ENCODE measurements at places on chromosomes 4 and X.

DNA sequence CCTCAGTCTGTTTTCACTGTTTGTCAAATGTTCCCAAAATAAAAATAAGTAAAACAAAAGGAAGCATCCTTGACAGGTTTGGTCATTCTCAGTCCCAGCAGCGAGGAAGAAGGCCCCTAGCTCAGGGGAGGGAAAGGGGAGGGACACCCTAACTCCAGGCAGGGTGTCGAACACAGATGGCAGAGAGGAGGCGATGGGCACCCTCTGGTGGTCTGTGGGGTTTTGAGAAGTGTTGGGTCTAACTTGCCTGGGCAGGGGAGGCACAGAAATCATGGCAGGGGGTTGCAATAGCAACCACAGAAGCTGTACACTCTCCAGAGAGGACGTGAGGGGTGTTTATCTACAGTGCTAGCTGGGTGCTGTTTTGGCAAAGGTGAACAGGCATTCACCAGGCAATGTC, 229.8 kb upstream of the SFRP2 start:
- no peak for DNase-seq

- DNase-seq = no peak
These were observed 104.0 kb downstream of the NEUROG2 start for GRCh38 chr4:112411781-112412550.

GRCh38 chr4:185229021-185229818, 19.8 kb downstream of the SNX25 start:
- no peak for DNase-seq

GRCh38 chr4:101211146-101211553, 136.2 kb downstream of the PPP3CA start:
- DNase-seq = no peak

DNA sequence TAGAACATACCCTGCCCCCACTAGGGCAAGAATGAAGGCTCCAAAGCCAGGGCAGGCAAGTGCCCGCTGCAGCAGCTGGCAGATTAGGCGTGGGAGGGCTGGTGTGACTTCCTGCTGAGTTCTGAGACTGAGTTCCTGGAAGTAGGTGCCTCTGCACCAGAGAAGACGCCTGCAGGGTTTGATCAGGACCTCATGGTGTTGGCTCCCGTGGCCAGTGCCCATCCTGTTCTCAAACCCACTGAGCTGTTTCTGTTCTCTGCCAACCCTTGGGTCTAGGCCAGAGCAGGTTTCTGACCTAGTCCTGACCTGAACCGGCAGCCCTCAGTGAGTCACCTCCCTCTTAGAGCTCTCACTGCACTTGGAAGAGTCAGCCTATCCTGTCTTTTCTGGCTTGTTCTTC, 220.7 kb downstream of the HS6ST2 start:
- DNase-seq = peak; percentile 16

GRCh38 chr4:80846210-80846609, 184.3 kb upstream of the BMP3 start:
- no peak for DNase-seq

DNA sequence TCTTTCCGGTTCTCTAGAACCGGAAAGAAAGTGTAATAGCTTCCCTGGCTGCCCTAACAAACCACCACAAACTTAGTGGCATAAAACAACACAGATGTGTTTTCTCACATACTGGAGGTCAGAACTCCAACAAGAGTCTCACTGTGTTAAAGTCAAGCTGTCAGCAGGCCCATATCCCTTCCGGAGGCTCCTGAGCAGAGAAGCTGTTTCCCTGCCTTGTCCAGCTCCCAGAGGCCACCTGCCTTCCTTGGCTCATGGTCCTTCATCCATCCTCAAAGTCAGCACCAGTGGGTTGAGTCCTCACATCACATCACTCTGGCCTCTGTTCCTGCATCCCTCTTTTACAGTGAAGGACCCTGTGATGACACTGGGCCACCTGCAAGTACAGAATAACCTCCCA, 49.8 kb upstream of the HMX1 start:
- no peak for DNase-seq

GRCh38 chrX:68930542-68931317, 101.9 kb downstream of the EFNB1 start:
- no peak for DNase-seq

DNA sequence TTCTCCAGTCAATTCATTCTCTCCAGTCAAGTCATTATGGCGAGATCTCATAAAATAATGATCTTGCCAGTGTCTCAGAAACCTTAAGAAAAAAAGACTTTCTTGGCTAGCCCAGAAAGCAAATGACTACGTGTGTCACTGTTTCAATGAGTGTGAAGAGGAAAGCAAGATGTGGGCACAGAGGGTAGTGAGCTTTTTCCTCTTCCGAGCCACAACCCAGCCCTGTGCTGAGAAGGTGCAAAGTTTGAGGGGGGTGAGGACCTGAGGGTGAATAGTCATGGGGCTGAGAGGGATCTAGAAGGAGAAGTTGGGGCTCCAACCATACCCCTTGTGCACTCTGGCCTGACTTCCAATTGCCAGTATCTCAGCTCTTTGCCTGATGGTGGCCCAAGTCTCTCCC, 85.6 kb upstream of the EGFL6 start:
- no peak for DNase-seq

GRCh38 chr4:56655627-56656345, 25.3 kb downstream of the HOPX start:
- peak; percentile 9 for DNase-seq

GRCh38 chr4:55127053-55127452, 1.7 kb upstream of the KDR start:
- DNase-seq = no peak

GRCh38 chr4:6342530-6343293, 73.1 kb downstream of the WFS1 start:
- no peak for DNase-seq

DNA sequence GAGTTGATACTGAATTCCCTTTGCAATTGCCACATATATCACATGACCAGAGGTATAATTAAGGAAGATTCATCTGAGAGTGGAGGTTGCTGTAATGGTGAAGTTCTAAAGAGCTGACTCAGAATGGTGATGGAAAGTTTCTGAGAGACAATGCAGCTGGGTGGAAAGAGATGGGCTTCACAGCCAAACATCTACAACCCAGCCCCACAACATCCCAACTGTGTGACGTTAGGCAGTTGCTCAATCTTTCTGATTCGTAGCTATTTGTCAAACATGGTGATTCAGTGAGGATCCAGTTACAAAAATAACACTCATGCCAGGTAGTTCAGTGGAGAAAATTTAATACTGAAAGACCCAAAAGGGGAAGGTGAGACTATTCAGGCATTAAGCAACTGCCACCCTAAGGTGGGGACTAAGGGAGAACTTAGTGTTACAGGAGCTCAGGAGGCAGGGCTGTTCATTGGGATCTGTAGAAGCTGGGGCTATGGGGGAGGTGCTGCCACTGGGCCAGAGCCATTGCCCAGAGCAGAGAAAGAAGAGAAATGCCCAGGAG, 6.9 kb upstream of the AFF1 start:
- DNase-seq = no peak

DNA sequence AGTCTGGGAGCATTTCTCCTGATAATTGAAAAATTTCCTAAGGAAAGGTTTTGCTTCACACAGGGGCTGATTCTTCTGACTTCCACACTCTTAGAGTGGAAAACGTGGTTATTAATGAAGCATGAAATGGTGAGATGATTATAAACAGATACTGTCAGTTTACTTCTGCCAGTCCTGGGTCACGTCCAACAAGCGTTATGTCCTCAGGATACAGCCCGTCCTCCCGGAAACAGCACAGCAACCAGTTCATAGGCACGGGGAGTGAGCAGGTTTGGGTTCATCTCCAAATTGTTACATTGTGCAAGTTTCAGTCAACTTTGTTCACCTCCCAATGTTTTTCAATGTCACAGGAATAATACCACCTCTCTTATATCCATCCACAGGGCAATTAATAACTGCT, 98.8 kb downstream of the NPNT start:
- DNase-seq = no peak

- DNase-seq = no peak
These were observed 140.6 kb upstream of the GPC4 start for GRCh38 chrX:133555782-133556458.

- DNase-seq = peak; percentile 5
These were observed 8.3 kb upstream of the ASB5 start for GRCh38 chr4:176277162-176277904.

GRCh38 chr4:89469930-89470375, 162.4 kb upstream of the GPRIN3 start:
- no peak for DNase-seq

DNA sequence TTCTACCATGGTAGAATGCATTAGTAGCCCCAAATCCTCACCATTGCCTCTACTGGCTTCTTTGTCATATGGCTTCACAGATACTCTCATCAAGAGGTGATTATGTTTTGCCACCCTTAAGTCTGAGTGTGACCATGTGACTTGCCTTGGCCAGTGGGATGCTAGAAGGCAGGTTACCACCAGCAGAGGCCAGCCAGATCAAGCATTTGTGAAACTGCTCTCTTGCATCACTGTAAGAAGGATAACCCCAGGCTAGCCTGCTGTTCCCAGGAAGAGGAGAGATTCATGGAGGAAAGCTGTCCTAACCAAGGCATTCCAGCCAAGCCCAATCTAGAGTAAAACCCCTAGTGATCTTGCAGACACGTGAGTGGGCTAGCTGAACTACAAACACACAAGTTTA, 46.8 kb downstream of the USP46 start:
- no peak for DNase-seq

DNA sequence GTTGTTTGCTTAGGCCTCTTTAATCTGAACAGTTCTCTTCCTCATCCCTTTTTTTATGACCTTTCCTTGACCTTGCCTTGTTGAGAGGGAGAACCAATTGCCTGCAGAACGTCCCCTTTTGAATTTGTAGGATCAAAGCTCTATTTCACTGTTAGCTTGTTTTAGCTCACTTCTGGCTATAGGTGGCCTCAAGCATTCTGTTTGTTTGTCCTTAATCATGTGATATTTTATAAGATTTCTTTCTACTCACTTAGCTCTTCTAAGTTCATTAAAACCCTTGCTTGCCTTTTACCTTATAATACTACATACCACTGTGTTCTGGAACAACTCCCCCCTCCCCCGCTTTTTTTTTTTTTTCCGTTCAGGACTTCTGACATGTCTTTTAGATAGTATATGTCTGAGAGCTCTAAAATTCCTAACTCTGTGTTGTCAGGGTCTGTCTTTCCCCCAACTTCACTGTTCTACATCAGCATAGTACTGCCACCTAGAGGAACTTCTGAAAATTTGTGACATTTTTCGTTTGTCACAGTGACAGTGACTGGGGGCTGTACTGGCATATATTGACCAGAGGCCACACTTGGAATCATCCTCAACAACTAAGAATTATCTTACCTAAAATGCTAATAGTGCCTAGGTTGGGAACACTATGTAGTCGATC, 128.5 kb downstream of the LARP7 start:
- DNase-seq = no peak

DNA sequence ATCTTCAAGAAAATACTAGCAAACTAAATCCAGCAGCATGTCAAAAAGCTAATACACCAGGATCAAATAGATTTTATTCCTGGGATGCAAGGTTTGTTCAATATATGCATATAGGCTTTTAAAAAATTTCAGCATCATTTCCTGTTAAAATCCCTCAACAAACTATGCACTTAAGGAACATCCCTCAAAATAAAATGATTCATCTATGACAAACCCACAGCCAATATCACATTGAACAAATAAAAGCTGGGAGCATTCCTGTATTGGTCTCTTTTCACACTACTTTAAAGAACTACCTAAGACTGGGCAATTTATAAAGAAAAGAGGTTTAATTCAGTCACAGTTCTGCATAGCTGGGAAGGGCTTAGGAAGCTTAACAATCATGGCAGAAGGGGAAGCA, 726.7 kb downstream of the GRXCR1 start:
- DNase-seq = no peak

GRCh38 chr4:107862658-107863057, 37.9 kb downstream of the SGMS2 start:
- no peak for DNase-seq

DNA sequence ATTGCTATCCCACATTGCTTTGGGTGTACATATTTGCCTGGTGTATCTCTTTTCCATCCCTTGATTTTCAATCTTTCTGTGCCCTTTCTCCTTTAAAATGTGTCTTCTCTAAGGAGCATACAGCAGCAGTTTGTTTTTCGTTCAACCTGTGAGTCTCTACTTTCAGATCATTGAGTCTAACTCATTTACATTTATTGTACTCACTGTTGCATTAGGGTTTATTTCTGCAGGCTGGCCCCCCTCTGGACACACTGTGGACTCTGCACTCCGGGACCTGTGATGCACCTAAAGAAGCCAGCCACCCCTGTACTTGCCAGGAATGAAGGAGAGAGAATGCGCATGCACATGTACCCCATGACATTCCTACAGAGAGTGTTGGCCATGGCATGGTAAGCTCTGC, 93.0 kb downstream of the FAM53A start:
- no peak for DNase-seq

DNA sequence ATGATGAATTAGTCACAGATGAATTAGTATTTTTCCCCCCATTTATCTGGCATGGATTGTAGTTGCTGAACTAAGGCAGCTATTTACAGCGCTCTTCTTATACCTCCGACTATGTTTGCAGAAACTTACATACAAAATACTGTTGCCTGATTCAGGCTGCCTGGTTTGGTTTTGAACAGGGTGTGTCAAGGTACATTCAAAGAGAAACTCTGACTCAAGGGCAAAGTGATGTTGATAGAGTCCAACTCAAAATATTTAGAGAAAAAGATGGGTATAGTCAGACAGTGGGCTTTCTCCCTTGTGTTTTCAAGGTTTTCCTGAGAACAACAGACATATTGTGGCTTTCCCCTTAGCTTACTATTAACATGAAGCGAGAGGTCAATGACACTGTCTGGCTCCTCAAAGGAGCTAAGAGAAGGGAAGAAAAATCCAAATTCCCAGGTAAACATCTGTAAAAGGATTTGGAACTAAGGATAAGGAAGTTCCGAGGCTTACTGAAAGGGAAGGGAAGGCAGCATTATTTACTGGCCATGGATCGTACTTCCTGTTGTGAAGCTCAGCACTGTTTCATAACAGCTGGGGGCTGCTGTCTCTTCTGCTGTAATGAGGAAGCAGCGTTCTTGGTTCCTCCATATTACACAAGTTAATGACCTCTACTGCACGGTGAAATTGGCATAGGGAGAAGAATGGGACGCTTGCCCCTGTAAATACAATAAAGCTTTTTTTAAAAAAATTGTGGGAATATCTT, 30.9 kb downstream of the FAM9C start:
- no peak for DNase-seq

DNA sequence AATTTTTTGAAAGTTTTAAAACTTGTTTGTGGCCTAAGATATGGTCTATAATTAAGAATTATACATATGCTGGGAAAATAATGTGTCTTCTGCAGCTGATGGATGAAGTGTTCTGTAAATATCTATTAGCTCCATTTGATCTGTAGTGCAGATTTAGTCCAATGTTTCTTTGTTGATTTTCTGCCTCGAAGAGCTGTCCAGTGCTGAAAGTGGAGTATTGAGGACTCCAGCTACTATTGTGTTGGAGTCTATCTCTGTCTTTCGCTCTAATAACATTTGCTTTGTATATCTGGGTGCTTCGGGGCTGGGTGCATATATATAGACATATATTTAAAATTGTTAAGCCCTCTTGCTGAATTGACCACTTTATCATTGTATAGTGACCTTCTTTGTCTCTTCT, 2127.3 kb downstream of the PCDH7 start:
- no peak for DNase-seq

GRCh38 chr4:88858752-88859151, 161.1 kb upstream of the NAP1L5 start:
- no peak for DNase-seq

GRCh38 chr4:182351485-182351884, 108.3 kb downstream of the TENM3 start:
- DNase-seq = no peak

- DNase-seq = no peak
These were observed 388.4 kb upstream of the TEX13C start for GRCh38 chrX:124931241-124931640.

GRCh38 chr4:188941524-188942119, 802.4 kb downstream of the TRIML1 start:
- no peak for DNase-seq
